ENCODE measurements at places on chromosomes 7 and 10. TPM values are rescaled to one million over a fixed set of nuclear protein-coding genes. Genes with fewer than 3 reads are reported as not detected.

The PIK3AP1 gene
- polyA plus RNA-seq = 188 TPM

The FRA10AC1 gene
- polyA plus RNA-seq = 6.7 TPM

The HEPACAM2 gene
- polyA plus RNA-seq = not detected

The RPP38 gene
- 21.0 TPM for polyA plus RNA-seq

The GRM8 gene
- not detected for polyA plus RNA-seq

The NODAL gene
- polyA plus RNA-seq = not detected

The OR2A12 gene
- polyA plus RNA-seq = not detected

DNA sequence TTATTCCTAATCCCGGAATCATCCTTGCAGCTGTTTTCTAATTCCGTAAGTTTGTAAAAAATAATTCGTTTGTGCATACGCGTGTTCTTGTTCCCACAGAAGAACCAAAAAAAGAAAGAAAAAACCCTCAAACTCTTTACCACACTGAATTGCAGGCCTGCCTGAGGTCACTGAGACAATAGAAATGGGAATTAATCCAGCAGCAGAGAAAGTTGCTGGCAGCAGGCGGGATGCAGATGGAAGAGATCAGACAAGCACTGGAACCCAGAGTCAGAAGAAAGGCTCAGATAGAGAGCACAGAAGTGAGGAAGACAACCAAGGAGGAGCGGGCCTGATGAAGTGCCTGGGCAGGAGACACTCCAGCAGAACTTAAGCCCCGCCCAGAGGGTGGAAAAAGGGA, 141.5 kb upstream of the VWC2 start:
- H3K36me3 ChIP-seq = no peaks in the 10 kb centered on the region
- no peaks in the 10 kb centered on the region for H3K4me1 ChIP-seq

DNA sequence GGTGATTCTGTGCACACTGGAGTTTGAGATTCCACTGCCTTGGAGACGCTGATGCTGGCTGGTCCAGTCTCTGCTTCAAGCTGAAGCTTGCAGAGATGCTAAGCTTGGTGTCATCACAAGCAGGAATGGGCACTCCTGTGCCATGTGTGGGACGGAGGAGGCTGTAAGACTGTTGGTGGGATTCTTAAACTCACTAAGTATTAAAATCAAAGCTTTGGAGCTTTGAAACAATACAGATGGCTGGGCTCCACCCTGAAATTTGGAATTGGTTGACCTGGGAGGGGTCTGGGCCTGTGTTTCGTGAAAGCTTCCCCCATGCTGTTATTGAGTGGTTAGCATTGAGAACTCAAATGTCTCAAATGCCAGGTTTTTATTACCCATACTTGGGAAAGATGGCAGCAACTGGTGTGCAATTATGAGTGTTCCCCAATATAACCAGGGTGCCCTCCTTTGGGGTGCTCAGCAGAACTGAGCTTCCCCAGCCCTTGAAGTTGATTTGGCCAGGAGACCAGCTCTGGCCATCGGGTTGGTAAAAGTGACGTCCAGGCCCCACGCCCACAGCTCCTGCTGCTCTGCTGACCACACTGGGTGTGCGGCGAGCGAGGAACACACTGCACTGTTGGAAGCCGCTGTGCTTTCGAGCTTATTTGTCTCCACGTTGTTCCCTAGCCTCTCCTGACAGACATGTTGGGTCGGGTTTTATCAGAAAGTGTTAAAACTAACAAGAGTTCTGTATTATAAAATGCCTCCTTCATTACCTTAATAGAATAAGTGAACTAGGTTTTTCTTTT, 377.7 kb downstream of the GLRX3 start:
- H3K4me1 ChIP-seq = no peaks in the 10 kb centered on the region
- H3K36me3 ChIP-seq = no peaks in the 10 kb centered on the region
- no peak overlapping the region for H3K27ac ChIP-seq
- no peaks in the 10 kb centered on the region for H3K27me3 ChIP-seq

- no peak for DNase-seq
- no peak overlapping the region for H3K27ac ChIP-seq
- H3K4me1 ChIP-seq = no peaks in the 10 kb centered on the region
Measured at GRCh38 chr7:93039786-93040185, 78.0 kb downstream of the SAMD9 start.

GRCh38 chr7:90850066-90850465, 253.9 kb downstream of the CDK14 start:
- no peaks in the 10 kb centered on the region for H3K27me3 ChIP-seq
- H3K36me3 ChIP-seq = peaks cover 19% of the 10 kb centered on the region
- H3K4me1 ChIP-seq = peaks cover 13% of the 10 kb centered on the region
- no peak overlapping the region for H3K4me3 ChIP-seq

DNA sequence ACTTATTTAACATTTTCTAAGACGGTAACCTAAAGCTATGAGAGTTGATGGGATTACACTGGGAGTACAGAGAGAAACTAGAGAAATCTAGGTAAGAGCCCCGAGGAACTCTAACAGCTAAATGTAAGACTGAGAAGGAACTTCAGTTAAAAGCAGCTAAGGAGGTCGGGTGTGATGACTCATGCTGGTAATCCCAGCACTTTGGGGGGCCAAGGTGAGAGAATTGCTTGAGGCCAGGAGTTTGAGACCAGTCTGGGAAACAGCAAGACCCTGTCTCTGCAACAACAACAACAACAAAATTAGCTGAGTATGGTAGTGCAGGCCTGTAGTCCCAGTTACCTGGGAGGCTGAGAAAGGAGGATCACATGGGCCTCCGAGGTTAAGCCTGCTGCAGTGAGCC, 24.0 kb downstream of the FRA10AC1 start:
- no peak overlapping the region for H3K4me3 ChIP-seq
- peaks cover 25% of the 10 kb centered on the region for H3K36me3 ChIP-seq
- H3K27me3 ChIP-seq = no peaks in the 10 kb centered on the region
- no peaks in the 10 kb centered on the region for H3K4me1 ChIP-seq
- DNase-seq = no peak

- H3K27me3 ChIP-seq = no peaks in the 10 kb centered on the region
- DNase-seq = peak; percentile 33
- no peaks in the 10 kb centered on the region for H3K36me3 ChIP-seq
- no peak overlapping the region for H3K4me3 ChIP-seq
- H3K27ac ChIP-seq = peak overlapping the region; percentile 90
- peaks cover 26% of the 10 kb centered on the region for H3K4me1 ChIP-seq
Measured at GRCh38 chr7:18202315-18203045, 174.8 kb upstream of the PRPS1L1 start.

- H3K4me3 ChIP-seq = no peak overlapping the region
- H3K27me3 ChIP-seq = no peaks in the 10 kb centered on the region
- H3K4me1 ChIP-seq = peaks cover 18% of the 10 kb centered on the region
Measured at GRCh38 chr7:47771990-47772360, 176.3 kb downstream of the PKD1L1 start.

DNA sequence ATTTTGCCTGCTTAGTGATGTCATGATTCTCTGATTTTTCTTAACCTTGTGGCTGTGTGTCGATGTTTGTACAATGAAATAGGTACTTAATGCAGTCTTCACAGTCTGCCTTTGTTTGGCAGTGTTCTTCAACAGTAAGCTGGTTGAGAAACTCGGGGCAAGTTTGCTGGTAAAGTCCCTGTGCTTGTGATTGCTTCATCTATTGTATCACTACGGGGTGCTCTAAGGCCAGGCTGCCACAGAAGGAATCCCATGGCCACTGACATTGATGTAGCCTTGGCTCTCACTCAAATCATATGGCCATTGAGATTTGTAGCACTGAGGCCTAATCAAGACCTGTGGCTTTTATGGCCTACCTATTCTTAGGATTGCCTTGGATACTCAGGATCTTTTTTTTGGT, 33.5 kb upstream of the PRSS37 start:
- no peaks in the 10 kb centered on the region for H3K36me3 ChIP-seq
- H3K27ac ChIP-seq = no peak overlapping the region
- H3K4me1 ChIP-seq = no peaks in the 10 kb centered on the region
- H3K4me3 ChIP-seq = no peak overlapping the region

DNA sequence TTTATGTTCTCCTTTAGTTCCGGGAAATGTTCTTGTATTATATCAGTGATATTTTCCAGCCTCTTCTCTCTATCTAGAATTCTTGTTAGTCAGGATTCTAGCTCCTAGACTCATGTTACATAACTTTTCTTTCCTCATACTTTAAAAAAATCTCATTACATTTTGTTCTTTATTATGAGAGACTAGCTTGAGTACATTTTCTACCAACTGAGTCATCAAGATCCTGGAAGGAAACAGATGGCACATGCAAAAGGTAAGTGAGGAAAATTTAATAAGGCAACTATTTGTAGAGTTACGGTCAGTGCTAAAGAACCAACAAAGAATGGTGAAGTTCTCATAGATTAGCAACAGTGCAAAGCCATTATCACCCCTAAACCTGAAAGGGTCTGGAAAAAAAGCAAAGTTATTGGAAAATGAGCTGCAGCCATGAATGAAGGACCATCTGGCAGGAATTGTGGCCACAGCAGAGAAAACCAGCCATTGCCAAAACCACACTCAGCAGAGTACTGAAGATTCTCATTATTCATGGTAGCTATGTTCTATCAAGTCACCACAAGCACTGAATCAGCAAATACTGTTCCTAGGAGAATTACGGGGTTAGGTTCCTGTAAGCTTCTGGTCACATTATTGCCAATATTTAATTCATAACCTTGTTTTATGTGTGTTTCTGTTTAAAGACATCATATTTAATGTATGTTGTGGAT, 98.3 kb upstream of the C7orf33 start:
- H3K27me3 ChIP-seq = peaks cover 41% of the 10 kb centered on the region
- H3K27ac ChIP-seq = no peak overlapping the region
- no peak for DNase-seq
- H3K4me3 ChIP-seq = no peak overlapping the region
- H3K36me3 ChIP-seq = no peaks in the 10 kb centered on the region

DNA sequence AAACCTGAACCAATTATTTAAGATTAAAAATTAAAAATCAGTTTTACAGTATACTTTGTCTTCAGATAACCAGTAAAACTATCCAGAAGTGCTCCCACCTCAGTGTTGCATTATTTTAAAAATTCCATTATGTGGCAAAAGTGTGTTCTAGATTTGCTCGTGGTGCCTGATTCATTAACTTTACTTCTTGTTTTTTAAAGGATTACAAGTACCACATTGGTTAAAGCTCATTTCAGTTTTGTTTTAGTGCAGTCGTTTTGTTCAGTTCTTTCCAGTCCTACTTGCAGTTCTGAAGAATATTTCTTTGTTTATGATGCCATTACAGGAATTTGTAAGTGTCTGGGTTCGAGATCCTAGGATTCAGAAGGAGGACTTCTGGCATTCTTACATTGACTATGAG, 69.0 kb downstream of the SNX10 start:
- DNase-seq = peak; percentile 6
- H3K36me3 ChIP-seq = peaks cover 5% of the 10 kb centered on the region
- H3K27ac ChIP-seq = peak overlapping the region; percentile 22
- no peaks in the 10 kb centered on the region for H3K27me3 ChIP-seq
- peaks cover 68% of the 10 kb centered on the region for H3K4me1 ChIP-seq
- peak overlapping the region; percentile 67 for H3K4me3 ChIP-seq
